Stimulated activated CD8-positive, alpha-beta memory T cell treated with anti-CD3 and anti-CD28 coated beads, Interleukin-7, amount 100 ng/mL, for 1 hour (primary cell): ENCODE measurements at places on chromosomes 5 and 9.
A peak's percentile ranks its signal among the peaks of the same experiment; 100 is the strongest.

DNA sequence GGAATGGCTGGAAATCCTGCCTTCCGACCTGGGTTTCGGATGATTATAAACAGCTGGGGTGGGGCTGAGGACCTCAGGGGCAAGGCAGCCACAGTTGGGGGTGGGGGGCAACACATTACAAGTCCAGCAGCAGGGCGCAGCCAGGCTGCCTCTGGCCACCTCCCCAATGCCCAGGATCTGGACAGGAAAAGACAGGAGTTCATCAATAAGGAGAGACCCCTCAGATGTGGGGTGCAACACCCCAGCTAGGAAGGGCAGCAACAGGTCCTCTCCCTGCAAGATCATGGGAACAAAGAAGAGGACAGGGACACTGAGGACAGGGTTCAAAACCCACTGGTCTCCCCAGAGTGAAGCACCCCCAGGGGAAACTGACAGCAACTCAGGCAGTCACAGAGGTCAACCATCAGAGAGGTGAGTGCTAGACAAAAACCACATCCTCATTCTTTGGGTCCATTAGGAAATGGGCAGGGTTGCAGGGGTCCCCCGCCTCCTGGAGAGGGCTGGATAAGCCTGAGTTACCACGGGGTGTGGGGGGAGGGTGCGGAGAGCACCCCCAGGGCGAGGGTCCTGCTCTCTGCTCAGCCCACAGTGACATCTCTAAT is 33.5 kb downstream of the SEMA4D start:
- no peak for DNase-seq

- DNase-seq: no peak
These were observed 10.9 kb downstream of the SLC12A7 start for GRCh38 chr5:1100664-1101574.

DNA sequence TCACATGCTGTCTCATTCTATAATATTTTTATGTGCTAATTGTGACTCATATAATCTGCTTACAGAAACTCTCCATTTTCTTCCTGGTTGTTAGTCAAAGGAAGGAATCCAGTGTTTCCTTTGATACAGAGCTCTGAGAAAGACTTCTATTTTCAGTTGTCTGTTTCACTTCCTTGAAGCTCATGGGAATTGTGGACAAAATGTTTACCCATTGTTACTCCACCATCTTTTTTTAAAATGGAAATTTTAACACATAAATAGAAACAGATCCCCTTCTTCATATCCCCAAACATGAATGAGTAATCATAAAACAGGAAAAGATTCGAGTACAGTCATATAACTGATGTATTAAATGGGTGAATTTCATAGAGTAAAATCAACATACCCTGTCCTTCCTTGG is 42.0 kb upstream of the KCNN2 start:
- no peak for DNase-seq

DNA sequence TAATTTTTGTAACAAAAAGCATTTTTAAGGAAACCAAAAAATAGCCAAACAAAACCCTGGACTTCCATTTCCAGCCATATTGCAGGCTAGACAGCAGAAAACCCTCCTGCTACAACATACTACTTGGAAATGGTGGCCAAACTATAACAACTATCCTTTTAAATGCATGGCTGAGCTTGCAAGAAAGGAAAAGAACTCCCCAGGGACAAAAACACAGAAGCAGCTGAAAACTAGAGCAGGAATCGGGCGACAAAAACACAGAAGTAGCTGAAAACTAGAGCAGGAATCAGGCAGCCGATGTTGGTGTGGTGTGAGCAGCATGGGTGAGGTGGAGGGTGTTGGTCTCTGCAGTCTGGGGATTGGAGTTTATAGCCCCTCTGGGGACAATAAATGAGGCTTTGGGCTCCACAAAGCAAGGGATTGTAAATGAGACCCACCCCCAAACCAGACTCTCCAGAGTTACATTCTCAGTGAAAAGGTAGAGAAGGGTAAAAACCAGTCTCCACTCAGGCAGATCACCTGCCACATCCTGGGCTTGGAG is 95.2 kb downstream of the C9orf50 start:
- DNase-seq: no peak

GRCh38 chr5:158541536-158542297 is 558.0 kb downstream of the EBF1 start:
- DNase-seq: no peak

GRCh38 chr5:35164860-35165542 is 65.3 kb downstream of the PRLR start:
- no peak for DNase-seq

DNA sequence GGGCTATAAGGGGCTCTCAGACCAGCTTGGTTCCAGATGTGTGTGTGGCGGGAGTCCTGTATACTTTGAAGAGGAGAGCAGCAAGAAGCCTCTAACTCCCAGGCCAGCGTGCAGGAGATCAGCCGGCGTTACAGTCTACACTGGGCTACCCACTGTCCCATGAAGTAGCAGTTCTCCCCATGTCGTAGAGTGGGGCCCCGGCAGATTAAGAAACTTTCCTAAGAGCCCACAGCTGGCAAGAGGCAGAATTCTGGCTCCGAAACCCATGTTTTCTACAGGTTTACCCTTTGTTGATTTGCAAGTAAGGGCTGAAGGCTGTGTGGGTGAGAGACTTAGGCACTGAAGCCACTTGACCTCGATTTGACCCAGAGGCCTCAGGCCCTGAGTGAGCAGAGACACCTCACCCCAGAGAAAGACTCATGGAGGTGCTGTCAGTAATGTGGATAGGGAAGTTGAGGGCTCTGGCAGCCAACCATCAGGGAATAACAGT is 881 bp upstream of the B4GALT1 start:
- no peak for DNase-seq

DNA sequence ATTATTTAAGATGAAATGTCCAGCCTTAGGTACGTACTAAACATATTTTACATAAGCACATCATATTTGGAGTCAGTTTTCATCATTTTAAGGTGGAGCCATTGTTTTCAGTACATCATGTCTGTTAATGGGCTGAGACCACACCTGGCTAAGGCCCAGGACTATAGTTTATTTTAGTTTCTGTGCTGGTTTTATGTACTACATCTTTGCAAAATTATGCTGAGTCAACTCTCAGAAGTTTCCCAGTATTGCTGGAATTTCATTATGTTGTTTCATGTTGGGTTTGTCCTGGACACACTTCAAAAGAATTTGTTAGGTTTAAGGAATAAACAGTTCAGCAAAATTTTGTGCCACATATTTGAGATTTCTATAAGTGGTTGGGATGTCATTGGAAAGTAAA is 171.2 kb downstream of the CCDC171 start:
- no peak for DNase-seq

- DNase-seq: no peak
These were observed 35.0 kb upstream of the SLC6A3 start for GRCh38 chr5:1480217-1480616.

DNA sequence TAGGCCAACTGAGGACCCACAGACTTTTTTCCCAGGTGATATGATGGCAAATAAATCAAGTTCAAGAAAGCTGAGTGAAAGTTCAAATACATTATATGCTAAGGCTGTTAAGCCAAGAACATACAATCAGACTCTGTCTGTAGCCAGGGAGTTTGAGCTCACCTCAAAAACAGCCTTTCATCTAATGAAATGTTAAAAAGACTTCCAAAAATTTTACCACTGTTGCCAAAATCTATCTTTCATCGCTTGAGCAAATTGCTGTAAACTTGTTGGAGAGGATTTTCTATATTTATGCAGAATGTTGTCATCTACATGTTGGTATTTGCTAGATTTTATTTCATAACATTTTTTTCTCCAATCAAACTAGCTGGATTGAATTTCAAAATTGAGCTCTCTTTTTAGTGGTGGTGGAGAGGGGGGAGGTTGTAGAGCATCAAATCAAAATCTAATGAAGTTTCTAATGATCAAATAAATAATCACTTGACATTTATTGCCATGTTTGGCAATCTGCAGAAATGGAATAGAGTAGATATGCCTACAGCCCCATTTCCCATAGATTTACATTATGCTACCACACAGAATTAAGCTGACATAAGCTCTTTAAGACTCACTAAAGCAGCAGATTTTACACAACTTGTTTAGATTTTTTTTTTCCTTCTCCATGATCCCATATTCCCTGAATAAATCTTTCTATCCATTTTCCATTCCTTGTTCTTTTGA is 828.9 kb upstream of the ZNF608 start:
- no peak for DNase-seq

GRCh38 chr5:16889972-16890519 is 46.0 kb downstream of the MYO10 start:
- DNase-seq: no peak

- no peak for DNase-seq
These were observed 342.1 kb downstream of the PRR16 start for GRCh38 chr5:120806202-120806601.

DNA sequence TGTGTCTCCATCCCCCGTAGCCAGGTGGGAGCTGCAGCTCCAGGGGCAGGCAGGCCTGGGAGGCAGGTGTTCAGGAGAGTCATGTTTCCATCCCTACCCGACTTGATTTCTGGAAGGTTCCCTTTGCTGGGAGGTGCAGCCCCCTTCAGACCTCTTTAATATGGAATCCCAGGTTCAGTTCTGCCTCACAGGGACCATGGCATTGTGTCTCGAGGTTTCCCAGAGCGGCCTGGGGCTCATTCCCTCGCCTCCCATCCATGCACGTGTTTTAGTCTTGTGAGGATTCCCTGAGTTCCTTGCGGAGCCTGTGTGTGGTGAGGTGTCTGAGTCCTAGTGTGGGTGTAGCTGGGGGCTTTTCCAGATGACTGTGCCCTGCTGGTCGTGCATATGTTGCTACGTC is 16.5 kb upstream of the AHRR start:
- DNase-seq: no peak

GRCh38 chr5:176458904-176459561 is 10.8 kb downstream of the FAF2 start:
- DNase-seq: no peak

GRCh38 chr5:72271702-72272101 is 48.3 kb downstream of the MRPS27 start:
- no peak for DNase-seq

GRCh38 chr9:129626079-129626624 is at the start of gene NTMT1:
Gene NTMT1 (plus strand): TSS chr9:129626163. CDS start chr9:129632704, 6,541 bp downstream.
- peak; percentile 87 for DNase-seq

- no peak for DNase-seq
These were observed 357.8 kb upstream of the CCNG1 start for GRCh38 chr5:163079618-163080017.

GRCh38 chr9:73172901-73173215 is 21.2 kb downstream of the ANXA1 start:
- DNase-seq: no peak

DNA sequence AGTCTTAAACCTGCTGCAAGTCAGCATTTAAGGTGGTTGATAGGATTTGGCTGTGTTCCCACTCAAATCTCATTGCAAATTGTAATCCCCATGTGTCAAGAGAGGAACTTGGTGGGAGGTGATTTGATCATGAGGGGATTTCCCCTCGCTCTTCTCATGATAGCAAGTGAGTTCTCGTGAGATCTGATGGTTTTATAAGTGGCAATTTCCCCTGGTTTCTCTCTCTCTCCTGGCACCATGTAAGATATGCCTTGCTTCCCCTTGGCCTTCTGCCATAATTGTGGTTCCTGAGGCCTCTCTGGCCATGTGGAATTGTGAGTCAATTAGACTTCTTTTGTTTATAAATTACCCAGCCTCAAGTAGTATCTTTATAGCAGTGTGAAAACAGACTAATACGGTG is 84.3 kb upstream of the SMC2 start:
- DNase-seq: no peak

- no peak for DNase-seq
These were observed 12.1 kb downstream of the CDK5RAP2 start for GRCh38 chr9:120567874-120568273.

DNA sequence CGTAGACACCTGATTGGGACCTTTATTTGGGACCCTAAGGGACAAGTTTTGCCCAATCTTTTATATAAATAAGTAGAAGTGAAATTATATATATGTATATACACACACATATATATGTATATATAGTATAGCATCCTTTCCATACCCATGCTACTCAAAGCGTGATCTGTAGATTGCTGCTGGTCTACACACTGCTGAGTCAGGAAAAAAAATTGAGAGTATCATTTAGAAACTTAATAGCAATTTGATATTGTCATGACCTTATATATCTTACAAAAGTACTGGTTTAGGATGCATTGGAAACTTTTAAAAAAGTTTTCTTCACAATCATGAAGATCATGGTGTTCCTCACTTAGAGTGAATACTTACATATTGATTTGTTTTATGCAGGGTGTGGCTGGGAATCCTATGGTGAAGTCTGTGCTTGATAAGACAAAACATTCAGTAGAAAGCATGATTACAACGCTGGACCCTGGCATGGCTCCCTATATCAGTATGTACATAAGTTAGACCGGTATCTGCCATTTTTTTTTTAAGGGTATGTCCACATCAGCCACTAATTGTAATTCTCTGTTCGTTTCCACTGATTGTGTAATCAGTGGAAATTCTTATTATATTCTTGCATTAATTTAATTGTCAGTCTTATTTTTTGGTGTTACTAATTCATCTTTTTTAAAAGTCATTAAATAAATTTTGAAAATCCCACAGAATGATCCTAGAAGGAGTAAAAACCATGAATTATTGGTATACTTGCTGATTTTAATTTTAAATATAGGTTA is 12.7 kb downstream of the PRRC1 start:
- no peak for DNase-seq

- no peak for DNase-seq
These were observed 1.4 kb downstream of the PIK3R1 start for GRCh38 chr5:68217047-68217355.

- DNase-seq: no peak
These were observed 69.3 kb downstream of the ISL1 start for GRCh38 chr5:51452562-51452961.

GRCh38 chr9:134315716-134316448 is 10.4 kb upstream of the RXRA start:
- DNase-seq: no peak

DNA sequence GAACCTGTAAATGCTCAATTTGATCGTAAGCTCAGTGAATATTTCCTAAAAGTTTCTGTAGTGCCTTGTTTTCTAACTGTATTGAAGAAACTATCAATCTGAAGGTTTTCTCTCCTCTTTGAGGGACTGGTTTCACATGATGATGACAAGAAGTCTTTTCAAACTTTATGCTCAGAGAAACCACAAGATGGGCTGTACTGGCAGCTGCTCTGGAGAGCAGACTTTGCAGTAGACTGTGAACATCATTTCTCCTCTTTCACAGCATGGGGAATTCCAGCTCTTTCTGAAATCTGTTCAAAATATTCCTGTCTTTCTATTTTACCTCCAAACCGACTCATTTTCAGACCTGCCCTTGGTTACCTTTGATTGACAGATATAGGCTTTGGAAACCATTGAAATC is 194.4 kb downstream of the IZUMO3 start:
- DNase-seq: no peak

- DNase-seq: no peak
These were observed 111.1 kb downstream of the VAV2 start for GRCh38 chr9:133880851-133881661.

- no peak for DNase-seq
These were observed 509.5 kb upstream of the PAPPA start for GRCh38 chr9:115643948-115644727.

DNA sequence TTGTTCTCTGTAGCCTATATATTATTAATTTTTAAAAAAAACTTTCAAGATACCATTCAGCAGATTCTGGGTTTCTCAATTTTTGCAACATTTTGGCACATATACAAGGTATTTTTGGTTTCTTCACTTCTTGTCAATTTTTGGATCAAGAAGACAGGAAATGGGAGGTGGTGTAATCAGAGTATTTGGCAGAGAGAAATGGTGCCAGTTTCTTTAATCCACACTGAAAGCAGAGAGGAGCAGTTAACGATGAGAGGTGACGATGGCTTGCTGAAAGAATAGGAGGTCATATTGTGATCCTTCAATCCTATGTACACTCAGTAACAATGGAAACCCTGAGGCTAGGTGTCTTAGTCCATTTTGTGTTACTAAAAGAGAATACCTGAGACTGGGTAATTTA is 16.4 kb downstream of the NNT start:
- DNase-seq: no peak

- DNase-seq: no peak
These were observed 106.3 kb downstream of the DMXL1 start for GRCh38 chr5:119177226-119177625.
